ENCODE measurements at places on chromosomes 4 and X. TPM values are rescaled to one million over a fixed set of nuclear protein-coding genes. Genes with fewer than 3 reads are reported as not detected.
A peak's percentile ranks its signal among the peaks of the same experiment; 100 is the strongest.

- DNase-seq = no peak
- no peaks in the 10 kb centered on the region for H3K27me3 ChIP-seq
- no peak overlapping the region for H3K27ac ChIP-seq
- no peaks in the 10 kb centered on the region for H3K4me1 ChIP-seq
- no peaks in the 10 kb centered on the region for H3K36me3 ChIP-seq
Observed at GRCh38 chrX:110421500-110422455, 63.1 kb downstream of the RTL9 start.

DNA sequence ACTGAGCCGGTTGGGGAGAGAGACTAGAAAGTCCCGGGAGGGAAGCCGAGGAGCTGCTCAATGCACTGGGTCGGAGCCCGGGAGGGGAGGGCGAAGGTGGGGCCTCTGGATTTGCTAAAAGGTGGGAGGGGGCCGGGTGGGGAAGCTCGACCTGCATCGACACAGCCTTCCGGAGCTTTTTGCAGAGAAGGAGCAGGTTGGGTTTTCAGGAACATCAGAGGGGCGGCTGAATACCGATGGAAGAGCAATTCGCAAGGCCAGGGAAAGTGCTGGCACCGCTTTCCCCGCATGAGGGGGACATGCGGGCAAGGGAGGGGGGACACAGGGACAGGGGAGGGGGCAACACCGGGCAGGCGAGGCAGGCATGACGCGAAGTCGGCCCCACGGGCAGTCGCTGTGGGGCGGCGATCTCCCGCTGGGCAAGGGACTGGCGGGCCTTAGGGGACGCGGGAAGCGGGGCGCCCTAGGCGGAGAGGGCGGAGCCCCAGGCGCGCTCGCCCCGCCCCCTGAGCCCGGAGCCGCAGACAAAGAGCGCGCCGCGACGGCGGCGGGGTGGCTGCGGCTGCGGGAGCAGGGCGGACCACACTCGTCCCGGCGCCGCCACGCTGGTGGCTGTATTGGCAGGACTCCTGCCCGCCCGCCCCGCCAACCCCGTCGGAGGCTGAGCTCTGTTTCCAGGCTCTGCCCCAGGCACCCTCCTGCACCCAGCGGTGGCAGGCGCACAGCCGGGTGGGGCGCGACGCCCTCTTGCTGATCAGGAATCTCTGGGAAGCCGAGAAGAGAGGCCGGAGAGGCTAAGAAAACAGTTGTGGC lies 11.6 kb downstream of the PDZD4 start:
- peak overlapping the region; percentile 49 for H3K4me3 ChIP-seq
- H3K36me3 ChIP-seq = no peaks in the 10 kb centered on the region
- DNase-seq = peak; percentile 75
- peak overlapping the region; percentile 63 for H3K27ac ChIP-seq
- H3K27me3 ChIP-seq = no peaks in the 10 kb centered on the region

DNA sequence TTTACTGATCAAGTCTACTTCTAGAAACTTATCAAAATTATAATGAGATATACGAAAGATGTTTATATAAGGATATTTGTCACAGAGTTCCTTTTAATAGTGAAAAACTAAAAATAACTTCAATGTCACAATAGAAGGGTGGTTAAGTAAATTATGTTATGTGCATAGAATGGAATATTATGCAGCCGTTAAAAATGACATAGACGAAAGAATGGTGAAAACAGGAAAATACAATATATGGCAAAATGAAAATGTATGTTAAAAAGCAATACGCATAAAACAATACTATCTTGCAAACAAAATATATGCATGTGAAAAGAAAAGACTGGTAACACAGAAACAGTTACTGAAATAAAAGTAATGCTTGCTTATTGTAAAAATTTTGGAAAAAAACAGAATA lies 19.1 kb downstream of the ZDHHC9 start:
- no peaks in the 10 kb centered on the region for H3K4me1 ChIP-seq
- no peak for DNase-seq
- H3K36me3 ChIP-seq = no peaks in the 10 kb centered on the region
- no peak overlapping the region for H3K4me3 ChIP-seq
- no peak overlapping the region for H3K27ac ChIP-seq
- no peaks in the 10 kb centered on the region for H3K27me3 ChIP-seq

- H3K27me3 ChIP-seq = no peaks in the 10 kb centered on the region
- no peak overlapping the region for H3K27ac ChIP-seq
- H3K4me3 ChIP-seq = no peak overlapping the region
- DNase-seq = no peak
- no peaks in the 10 kb centered on the region for H3K36me3 ChIP-seq
Observed at GRCh38 chrX:39450234-39450977, 647.4 kb downstream of the BCOR start.

DNA sequence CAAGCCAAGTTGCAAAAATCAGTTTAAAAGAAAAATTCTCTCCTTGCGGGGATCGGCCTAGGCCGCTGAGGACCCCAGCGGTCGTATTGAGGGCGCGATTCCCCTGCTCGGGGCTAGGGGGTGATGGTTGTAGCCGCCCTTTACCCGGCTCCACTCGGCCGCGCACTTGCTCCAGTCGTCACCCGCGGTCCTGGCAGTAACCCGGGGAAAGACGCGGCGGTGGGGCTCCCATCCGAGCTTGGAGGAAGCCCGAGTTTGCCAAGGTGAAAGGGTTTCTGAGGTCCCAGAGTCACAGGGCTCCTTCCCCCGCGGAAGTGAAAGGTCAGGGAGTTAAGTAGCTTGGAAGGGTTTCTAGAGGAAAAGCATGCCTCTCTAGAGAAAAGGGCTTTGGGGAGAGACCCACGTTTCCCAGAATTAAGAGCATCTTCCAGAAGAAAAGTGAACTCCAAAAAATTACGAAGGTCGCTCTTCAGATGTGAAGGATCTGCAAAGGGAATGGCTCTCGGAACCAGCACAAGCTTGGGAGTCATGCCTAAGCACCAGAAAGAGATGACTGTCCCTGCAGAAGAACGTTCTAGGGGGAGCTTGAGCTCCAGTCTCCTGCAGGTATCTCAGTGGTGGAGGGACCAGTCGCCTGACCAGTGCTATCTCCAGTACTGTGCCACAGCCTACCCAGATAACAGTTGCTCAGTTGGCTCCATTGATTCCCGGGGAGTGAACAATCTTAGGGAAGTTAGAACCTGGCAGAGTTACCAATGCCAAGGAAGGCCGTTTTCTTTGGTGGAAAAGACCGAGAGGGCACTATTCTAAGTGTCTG lies 875 bp downstream of the LAP3 start:
- peaks cover 3% of the 10 kb centered on the region for H3K4me1 ChIP-seq
- H3K4me3 ChIP-seq = peak overlapping the region; percentile 64
- H3K27me3 ChIP-seq = no peaks in the 10 kb centered on the region
- H3K27ac ChIP-seq = no peak overlapping the region
- peaks cover 22% of the 10 kb centered on the region for H3K36me3 ChIP-seq

Gene SRP72
- 139 TPM for total RNA-seq

Gene MAGED2
- total RNA-seq = 120 TPM

Gene GAGE1
- not detected for total RNA-seq
